Kasumi-1 (cell line): ENCODE measurements at places on chromosomes 6 and 20.
A peak's percentile ranks its signal among the peaks of the same experiment; 100 is the strongest.

GRCh38 chr20:58053391-58054055, 174.9 kb downstream of the ANKRD60 start:
- no peak for DNase-seq

DNA sequence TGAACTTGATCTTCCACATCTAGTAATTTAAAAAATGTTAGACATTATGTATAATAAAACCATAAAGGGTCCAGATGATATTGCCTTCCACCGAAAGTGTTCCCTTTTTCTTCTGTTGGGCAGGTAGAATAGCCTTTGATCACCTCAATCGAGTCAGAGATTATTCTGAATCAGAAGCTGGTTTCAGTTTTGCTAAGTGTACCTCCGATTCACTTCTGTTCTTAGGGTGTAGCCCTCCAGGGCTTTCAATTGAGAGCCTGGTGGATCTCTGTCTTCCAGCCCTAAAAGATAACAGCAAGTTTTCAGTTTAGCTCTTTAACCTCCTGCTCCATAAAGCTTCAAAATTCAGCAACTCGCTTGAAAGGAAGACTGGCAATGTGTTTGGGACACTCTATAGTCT, 21.1 kb upstream of the AIG1 start:
- DNase-seq = no peak

- DNase-seq = no peak
Observed at GRCh38 chr20:32354592-32355416, 3.3 kb upstream of the ASXL1 start.

GRCh38 chr6:156420172-156420993, 356.8 kb upstream of the ARID1B start:
- DNase-seq = no peak

DNA sequence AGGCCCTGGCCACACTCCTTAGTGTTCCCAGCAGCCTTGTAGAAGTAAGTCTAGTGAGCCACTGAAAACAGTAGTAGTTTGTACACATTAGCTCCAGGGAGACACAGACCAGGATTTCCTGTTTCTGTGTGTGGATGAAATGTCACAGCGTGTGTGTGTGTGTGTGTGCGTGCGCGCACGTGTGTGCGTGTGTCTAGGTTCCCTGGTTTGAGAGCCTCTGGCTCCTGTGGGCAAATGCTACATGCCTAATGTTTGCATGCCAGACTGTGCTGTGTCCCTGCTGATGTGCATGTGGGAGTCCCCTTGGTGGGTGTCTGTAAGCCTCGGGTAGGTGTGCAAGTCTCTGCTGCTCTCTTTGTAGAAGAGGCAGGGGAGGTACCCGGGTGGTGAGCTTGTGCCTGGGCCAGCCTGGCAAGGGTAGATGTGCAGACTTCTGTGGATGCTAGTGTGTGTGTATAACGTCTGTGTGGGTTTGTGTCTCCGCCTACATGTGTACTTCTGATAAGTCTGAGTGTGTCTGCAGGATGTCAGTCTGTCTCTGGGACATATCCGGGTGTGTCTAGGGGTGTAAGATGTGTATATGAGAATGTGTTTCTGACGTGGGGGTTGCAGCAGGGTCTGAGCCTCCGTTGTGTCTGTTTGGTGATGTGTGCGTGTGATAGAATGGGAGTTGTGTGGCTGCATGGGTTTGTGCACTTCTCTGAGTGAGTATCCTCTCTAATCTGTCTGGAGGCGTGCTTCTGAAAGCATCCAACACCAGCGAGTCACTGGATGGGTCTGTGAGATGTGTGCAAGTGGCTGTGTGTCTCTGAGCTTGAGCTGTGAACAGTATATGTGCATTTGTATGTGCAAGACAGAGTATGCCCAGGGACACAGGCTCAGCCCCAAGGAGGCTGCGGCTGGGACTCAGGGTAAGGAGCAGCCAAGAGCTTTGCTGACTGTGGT, 19.0 kb upstream of the TLDC2 start:
- peak; percentile 80 for DNase-seq

GRCh38 chr6:129133770-129134192, 250.8 kb downstream of the LAMA2 start:
- no peak for DNase-seq

- no peak for DNase-seq
Observed at GRCh38 chr6:13417431-13417830, 70.0 kb downstream of the GFOD1 start.

- no peak for DNase-seq
Observed at GRCh38 chr6:31521835-31522234, 6.9 kb upstream of the MCCD1 start.

- DNase-seq = no peak
Observed at GRCh38 chr20:11162026-11162775, 488.4 kb upstream of the JAG1 start.

DNA sequence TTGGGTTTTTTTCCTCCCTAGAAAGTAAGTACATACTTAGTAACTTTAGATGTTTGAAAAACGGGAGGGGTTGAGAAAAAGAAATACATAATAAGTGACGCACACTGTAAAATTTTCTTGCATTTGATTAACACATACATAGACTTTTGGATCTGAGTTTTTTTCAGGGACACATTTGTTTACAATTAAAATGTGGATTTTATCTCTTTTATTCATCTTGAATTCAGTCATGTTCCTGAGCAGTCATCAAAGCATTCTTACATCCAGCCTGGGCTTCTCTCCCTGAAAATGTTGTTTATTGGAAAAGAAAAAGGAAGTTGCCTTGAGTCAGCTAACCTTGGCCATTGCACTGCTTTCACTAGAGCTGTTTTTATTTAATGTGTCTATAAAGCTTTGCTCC, 8.7 kb upstream of the RPP40 start:
- DNase-seq = peak; percentile 14

DNA sequence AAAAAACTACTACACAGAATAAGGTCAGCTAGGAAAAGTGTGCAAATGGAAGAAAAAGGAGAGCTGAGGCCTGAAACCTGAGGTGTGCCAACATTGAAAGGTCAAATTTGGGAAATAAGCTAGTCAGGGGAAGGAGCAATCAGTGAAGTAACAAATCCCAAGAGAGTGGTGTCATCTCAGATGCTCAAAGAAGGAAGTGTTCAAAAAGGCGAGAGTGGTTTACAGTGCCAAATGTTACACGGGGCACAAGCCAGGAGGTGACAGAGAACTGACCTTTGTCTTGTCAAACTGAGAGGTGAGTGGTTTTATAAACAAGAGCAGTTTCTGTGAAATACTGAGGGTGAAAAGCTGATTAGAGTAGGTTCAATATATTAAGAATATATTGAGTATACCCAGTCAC, 83.0 kb upstream of the TCF21 start:
- DNase-seq = no peak

GRCh38 chr20:29085625-29086024, 2171.8 kb upstream of the DEFB115 start:
- no peak for DNase-seq

DNA sequence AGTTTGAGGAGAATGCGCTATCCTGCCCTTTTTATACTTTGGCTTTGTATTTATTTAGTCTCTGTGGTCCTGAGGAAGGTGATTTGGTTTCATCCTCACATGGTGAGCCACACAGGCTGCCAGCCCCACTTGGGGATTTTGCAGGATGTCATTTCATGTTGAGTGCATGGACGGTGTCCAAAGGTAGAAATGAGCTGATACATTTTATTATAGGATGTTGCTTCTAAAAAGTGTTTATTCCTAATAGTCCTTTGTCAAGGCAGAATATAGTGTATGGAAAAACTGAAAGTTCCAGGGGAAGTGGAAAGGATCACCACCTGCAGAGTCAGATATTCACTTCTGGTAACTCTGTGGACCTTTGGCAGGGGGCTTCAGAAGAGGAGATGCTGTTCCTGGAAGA, 434.6 kb downstream of the CD109 start:
- DNase-seq = no peak

DNA sequence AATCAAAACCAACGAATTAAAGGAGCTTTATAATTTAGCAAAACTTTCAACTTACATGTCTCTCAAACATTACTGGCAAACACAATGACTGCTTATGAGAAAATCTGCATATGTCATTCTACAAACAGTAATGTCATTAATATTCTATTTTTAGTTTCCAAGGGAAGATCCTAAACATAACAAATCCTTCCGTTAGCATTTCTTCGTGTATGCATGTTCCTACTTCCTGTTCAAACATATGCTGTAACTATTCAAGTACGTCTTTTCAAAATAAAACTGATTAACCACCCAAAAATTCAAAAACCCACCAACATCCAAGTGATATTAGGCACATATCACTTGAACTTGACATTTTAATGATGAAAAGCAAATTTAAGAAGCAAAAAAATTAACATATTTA, 131.3 kb downstream of the HACE1 start:
- DNase-seq = no peak

GRCh38 chr6:90028995-90029635, 134.8 kb downstream of the GJA10 start:
- DNase-seq = no peak

DNA sequence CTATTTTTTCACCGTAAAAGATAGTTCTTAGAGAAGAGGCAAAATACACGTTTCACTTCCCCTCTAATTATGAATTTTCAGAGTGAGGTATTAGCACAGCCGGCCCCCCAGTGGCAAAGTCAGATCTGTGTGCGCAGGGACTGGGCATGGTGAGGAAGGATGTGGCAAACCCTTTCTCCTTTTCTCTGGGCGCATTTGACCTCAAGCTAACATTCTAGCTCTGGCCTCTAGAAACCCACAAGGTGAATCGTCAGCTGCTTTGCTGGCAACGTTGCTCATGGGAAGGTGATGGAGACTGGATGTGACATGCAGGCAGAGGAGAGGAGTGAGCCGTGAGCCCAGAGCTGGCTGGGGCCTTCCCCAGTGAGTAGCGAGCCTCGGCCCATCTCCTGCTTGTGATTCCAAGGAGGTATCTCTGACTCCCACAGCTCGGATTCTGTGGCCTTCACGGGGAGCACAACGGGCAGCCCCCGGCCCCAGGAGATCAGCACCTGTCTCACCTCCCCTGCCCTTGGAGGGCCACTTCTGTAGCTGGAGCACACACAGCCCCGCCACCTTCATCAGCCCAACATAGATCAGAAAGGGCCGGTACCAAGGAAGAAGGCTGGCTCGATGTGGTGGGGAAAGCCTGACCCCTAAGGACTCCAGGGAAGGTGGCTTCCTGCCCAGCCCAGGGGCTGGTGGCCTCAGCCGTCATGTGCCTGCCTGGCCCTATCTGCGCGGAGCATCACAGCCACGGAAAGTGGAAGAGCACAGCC, 152.8 kb downstream of the TAF4 start:
- DNase-seq = peak; percentile 2
